ENCODE measurements at places on chromosomes 5 and 9.
A peak's percentile ranks its signal among the peaks of the same experiment; 100 is the strongest.

GRCh38 chr5:180099733-180100611 is 28.4 kb upstream of the RNF130 start:
- DNase-seq: no peak

DNA sequence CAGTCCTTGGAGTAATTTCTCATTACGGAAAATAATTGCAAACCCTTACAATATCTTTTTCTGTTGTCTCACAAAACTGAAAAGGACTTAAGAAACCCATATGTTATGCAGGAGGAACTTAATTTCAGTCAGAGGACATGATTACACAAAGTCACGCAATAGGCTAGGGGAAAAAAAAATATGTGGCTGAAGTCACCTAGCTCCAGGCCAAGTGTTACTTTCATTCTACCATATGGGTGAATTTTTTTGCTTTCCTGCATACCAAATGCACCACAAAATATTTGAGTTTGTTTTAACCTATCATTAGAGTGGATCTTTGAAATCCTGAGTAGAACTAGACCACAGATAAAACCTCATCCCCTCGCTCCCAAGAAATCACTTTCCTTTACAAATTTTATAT is 523.5 kb downstream of the CAAP1 start:
- DNase-seq: no peak

DNA sequence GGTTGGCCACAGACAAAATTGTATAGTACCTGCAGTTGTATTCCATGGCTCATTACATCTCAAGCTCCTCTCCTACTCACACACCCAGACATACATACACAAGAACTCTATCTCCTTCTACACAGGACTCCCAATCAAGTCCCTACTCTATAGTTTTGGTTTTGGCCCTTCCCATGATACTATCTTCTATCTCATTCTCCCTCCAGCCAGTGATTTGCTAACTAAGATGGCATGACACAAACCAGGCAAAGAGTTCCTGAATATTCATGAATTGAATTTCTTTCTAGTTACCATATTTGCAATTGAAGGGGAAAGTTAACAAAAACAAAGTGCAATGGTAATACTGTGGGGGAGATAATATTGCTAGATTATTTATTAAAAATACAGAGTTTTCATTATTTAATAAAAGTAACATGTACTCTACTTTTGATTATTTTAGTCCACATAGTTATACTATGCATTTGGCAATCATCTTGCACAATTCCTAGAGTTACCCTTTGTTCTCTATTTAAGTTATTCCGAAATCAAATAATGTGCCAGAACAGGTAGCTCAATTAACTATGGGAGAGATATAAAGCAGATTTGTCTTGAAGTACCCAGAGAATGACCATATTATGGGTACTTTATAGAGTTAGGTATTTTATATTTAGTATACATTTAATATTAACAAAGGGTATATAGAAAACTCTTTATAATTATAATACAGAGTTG is 9.6 kb upstream of the LURAP1L start:
- DNase-seq: no peak

- DNase-seq: peak; percentile 55
Measured at GRCh38 chr9:22446950-22447617, 460 bp downstream of the DMRTA1 start.

GRCh38 chr9:35519692-35520363 is 29.9 kb downstream of the RUSC2 start:
- no peak for DNase-seq
